NCI-H2107 (cell line): ENCODE measurements at places on chromosomes 1 and 21.

- DNase-seq, result no peak
Measured at GRCh38 chr1:204880906-204881305, 10.2 kb downstream of the NFASC start.

DNA sequence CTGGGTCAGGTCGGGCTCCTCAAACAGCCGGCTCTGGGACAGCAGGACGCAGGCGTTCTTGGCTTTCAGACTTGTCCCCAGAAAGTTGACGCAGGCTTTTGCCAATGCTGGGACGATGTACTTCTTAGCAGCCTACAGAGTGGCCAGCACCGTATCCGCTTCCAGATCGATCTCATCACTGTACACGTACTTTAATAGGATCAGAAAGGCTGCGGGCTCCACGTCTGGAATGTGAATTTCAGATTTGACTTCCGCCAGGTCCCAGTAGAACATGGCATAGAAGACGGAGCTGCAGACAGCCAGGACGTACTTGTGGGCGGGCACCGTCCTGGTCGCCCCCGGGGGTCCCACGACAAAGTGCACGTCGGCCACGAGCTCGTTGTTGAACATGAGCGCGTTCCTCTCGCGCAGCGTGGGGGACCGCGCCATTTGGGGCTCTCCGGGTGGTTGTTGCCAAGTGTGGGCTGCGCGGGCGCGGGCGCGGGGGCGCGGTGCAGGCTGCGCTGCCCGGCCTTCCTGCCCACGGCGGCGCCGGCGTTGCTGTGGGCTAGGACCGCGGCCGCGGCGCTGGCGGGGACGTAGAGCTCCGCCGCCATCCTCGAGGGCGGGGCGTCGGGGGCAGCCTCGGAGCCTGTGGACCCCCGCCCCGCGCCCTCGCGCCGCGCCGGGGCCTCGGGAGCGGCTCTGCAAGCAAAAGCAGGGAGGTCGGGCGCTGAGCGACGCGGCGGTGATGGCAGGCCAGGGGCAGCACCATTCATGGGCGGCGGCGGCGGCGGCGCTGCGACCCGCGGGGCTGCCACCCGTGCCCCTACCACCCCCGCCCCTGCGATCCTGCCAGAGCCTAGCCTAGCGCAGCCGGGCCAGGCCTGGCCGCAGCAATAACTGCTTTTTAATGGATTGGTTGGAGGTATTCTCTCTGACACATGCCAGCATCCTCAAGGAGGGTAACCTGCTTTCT is 10.6 kb downstream of the CNR2 start:
- DNase-seq, result no peak

GRCh38 chr1:9629445-9630201 is 21.9 kb upstream of the PIK3CD start:
- no peak for DNase-seq

DNA sequence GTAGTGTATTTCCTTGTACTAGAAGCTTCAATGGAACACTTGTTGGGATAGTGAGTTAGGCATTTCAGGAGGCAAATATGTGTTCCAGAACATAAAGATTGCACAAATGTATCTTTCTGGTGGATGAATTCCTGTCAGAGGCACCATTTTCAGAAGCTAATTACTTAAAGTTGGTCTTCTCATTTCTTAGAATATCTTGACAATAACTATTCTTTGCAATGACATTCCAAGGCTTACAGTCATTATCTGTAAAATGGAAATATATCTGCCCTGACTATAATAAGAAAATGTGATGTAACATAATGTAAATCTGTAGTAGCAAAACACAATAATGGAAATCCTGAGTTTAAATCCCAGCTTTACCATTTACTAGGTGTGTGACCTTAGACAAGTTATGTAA is 2.7 kb downstream of the VCAM1 start:
- no peak for DNase-seq

DNA sequence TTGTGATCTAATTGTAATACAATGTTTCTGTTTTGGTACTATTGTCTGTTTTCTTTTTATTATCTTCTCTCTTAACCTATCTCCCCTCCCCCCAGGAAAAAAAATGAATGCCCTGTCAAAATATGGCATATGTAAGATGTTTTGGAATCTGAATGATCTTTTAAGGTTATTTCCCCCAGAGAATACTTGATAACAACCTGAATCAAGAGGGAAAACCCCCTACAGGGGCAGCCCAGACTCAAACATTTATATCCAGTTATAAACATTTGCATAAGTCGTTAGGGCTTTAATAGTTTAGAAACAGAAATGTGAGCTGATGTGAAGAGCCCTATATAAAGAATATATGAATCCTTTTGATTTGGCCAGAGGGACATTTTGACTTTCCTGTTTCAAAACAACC is 169.5 kb downstream of the VAV3 start:
- no peak for DNase-seq

- DNase-seq, result no peak
Measured at GRCh38 chr1:71015745-71016144, 31.9 kb downstream of the PTGER3 start.

GRCh38 chr21:35619184-35619583 is 441.1 kb downstream of the SETD4 start:
- no peak for DNase-seq

GRCh38 chr1:85943526-85943925 is 213.0 kb downstream of the COL24A1 start:
- DNase-seq, result no peak

- DNase-seq, result no peak
Measured at GRCh38 chr1:212060632-212061472, 25.3 kb downstream of the DTL start.

GRCh38 chr1:222107267-222107666 is 365.4 kb upstream of the DUSP10 start:
- DNase-seq, result no peak

DNA sequence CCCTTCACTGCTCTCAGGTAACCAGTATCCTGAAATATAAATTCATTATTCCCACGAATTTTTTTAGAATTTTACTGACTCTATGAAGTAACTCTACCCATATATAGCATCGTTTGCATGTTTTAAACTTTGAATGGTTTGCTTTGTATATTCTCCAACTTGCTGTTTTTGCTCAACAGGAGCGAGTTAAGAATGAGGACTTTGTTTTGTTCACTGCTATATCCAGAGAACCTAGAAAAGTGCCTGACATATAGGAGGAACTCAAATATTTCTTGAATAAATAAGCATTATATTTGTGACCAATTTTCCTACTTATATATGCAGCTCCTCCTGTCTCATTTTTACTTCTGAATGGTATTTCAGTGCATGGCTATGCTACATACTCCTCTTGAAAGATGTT is 43.4 kb downstream of the NUF2 start:
- DNase-seq, result no peak

DNA sequence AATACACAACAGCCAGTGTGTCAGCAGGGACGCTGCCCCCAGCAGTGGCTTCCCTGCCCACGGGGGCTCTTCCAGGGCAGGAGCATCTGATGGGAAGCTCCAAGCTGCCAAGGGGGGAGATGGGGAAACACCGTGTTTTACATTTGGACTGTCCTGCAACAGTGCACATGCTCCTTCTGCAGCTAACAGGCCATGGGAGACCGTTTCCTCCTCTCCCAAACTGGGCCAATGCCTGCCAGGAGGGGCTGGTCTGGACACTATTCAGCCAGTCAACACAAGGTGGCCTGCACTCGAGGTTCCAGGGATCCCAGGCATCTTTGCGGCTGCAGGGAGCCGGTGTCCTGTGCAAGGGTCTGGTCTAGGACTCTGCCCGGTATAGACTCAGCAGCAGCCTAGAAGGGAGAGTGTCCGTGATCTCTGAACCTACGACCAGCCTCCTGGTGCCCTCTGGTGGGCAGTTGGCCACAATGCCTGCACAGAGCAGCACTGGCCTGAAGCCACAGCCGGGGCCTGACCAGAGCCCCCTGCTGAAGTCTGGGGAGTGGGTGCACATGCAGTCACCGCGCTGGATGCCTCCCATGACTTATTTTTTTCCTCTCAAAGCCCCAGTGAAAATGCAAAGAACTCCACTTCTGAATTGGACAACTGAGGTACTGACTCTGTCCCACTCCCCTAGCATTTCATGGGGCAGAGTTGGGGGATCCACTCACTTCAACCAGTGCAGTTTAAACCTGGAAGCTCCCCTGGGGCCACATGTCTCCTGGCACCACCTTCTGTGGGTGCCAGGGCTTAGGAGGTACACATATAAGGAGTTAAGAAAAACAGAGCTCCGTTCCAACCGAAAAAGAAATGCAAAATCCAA is 33.3 kb downstream of the RCC2 start:
- DNase-seq, result no peak

DNA sequence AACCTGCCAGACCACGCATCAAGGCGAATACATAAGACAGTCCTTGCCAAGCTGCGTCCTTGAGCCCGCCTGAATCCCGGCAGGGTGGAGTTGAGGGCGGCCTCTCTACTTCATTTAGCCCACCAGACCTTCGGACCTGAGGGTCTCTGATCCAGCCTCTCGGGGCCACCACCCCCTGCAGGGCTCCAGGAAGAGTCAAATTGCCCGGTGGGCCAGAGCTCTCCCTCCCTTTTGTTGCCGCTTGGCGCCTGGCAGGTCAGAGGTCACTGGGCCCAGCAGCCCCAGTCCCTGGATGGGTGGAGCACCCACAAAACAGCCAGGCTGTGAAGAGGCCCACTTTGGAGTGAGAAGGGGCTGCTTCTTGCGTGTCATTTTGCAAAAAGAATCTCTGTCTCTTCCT is 9.0 kb downstream of the GNG4 start:
- no peak for DNase-seq

- no peak for DNase-seq
Measured at GRCh38 chr1:205616563-205617293, 15.1 kb downstream of the ELK4 start.

DNA sequence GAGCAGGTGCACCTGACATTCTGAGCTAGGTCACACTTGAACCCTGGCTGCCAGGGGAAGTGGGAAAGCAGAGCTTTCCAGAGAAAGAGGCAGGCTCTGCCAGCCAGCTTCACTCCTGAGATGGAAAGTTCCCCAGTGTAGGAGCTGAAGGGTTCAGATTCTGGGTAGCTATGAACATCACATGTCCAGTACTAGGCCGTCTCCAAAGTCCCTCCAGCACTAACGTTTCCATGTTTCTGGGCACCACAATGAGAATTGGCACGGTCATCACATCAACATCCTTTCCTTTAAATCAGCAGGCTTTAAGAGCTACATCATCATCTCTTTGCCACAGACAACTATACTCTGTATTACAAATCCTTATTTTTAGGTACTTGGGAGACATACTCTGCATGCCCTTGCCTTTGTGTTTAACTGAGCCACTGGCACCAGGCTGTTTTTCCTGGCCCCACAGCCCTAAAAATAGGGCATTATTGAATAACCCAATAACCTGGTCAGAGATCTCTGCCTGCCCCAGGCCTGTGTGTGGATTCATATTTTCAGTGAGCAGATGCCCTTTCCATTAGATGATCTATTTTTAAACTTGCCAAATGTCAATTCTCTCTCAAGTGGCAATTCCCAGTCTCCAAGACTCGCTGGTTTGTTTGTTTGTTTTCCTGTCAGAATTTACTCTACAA is 35.4 kb upstream of the USP24 start:
- DNase-seq, result no peak

DNA sequence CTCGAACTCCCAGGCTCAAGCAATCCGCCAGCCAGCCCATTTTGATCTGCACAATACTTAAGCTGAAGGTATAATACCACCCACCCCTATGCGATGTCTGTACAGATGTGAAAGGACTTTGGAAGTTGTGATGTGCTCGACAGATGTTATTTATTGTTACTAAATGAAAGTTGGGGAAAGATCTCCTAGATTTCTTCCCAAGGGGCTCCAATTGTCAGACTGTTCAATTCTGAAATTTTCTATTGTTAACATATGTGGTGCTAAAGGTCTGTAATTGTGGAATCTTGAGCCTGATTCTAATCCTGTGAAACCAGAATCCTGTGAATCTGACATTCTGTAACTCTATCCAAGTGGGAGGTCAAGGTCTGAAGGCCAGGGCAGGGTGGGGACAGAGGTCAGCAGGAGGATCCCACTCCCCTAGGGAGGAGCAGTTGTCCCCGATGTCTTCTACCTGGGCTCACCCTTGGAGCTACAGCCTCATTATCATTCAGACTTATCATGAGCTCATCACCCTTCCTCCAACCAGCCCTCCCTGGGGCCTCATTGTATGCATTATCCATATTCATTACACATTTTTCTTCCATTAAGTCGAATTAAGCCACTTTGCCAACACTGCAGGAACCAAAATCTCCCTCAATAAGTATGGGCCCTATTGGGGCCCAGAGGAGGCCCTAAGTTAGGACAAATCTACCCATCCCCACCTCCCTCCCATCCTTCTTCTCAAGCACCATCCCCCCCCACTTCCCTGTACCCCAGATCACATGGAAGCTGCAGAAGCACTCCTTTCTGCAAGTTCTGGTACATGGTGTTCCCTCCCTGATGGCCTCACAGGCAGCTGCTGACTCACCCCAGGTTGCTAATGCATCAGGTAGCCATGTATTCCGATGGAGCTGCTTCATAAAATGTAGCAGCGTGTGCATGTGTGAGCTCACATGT is 32.3 kb downstream of the SHISAL2A start:
- no peak for DNase-seq

GRCh38 chr1:1292851-1293250 is 12.6 kb downstream of the SCNN1D start:
- DNase-seq, result no peak

- no peak for DNase-seq
Measured at GRCh38 chr1:241401156-241401555, 44.2 kb upstream of the RGS7 start.

GRCh38 chr1:20612221-20612746 is 21.0 kb upstream of the PINK1 start:
- DNase-seq, result no peak

DNA sequence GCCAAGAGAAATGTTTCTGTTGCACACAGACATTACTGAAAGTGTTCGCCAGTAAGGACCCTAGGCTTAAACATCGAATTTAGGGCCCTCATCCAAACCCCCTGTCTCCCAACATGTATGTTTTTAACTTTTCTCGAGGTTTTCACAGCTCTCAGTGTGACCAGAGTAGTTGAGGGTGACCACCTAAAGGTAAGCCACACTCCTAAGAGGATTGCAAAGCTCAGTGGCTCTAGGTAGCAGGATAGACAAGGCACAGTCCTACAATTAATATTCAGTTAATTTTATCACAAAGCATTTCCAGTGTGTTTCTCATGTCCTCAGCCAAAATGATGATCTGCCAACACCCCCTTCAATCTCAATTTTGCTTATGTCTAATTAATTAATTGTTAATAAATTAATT is 695 bp upstream of the ALG14 start:
- no peak for DNase-seq

GRCh38 chr1:114208714-114209113 is 55.0 kb upstream of the SYT6 start:
- no peak for DNase-seq

- DNase-seq, result peak; percentile 44
Measured at GRCh38 chr21:38733972-38734546, 71.7 kb upstream of the ETS2 start.
